ENCODE measurements at places on chromosomes 5 and 9. TPM values are rescaled to one million over a fixed set of nuclear protein-coding genes. Genes with fewer than 3 reads are reported as not detected.

DNA sequence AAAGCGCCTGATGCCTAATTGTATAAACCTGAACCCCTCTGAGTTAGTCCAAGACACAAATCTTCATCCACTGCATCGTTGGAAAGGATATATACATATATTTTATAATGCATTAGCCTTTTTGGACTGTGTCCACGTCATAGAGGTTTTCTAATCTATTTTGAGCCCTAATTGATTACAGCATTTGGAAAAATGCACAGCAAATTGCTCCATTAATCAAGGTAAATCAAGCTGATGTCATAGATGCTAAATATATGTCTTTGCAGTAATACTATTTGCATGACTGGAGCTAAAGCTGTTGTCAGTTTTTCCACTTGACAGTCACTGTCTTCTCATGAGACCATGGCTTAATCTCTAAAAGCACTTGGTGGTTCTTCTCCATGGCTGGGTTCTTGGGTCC lies 483.5 kb upstream of the TNC start:
- DNase-seq = no peak

OR1Q1 gene
- not detected for total RNA-seq

PKD2L2 gene
- total RNA-seq = not detected

NKD2 gene
- 2.2 TPM for total RNA-seq

GRCh38 chr5:89901983-89902382 lies 507.6 kb downstream of the CETN3 start:
- DNase-seq = no peak

ENHO gene
- not detected for total RNA-seq

GRCh38 chr9:109411798-109412352 lies 86.2 kb downstream of the PTPN3 start:
- DNase-seq = peak; percentile 40

DNA sequence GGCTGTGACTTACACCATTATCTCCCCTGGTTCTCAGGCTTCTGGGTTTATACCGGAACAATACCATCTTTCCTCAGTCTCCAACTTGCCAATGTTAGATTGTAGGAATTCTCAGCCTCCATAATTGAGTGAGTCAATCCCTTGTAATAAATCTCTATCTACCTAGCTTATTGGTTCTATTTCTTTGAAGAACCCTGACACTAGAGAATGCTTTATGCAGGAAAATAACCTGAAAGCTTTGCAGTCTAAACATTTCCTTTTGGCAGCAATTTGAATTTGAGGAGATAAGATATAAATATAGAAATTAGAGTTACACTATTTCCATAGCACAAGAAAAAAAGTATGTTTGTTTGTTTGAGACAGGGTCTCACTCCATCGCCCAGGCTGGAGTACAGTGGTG lies 278.1 kb upstream of the CDH18 start:
- no peak for DNase-seq

C9orf152 gene
- total RNA-seq = not detected

DNA sequence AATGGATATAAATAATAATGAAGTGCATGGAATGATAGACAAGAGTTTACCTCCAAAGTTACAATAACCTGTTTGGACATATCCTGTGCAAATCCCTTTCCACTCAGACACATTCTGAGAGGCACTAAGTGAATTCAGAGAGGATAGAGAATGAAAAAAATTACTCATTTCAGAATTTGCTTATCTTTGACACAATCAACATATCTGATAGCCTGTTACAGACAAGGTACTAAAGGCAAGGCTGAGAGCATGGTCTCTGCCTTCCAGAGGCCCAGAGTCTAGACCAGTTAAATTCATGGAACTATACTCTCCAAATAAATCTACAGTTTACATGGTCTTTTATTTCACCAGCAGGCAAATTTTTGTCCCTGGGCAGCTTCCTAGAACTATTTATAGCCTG lies 371.8 kb upstream of the PTGER4 start:
- no peak for DNase-seq

DNA sequence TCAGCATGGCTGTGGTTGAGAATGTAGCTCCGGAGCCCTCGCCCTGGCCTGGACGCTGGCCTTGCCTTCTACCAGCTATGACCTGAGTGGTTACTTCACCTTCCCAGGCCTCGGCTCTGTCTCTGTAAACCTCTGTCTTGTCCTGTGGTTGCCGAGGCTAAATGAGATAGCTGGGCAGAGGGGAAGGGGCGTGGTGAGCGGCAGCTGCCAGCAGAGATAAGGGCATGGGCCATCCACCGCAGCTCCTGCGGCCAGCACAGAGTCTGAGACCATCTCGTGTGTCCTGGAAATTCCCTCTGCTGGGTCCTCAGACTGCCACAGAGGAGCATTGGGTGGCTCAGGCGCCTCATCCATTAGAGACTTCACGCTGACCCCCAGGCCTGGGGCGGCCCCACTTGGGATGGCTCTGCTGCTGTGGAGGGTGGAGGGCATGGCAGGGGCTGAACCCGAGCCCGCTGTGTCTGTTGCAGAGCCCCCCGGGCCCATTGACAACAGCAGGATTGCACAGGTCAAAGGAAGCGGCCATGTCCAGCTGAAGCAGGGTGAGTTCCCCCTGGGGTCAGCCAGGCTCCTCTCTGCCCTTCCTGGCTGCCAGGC lies 43.9 kb downstream of the USP20 start:
- DNase-seq = no peak

UBQLN1 gene
- total RNA-seq = 97.0 TPM

PRDM9 gene
- not detected for total RNA-seq

TMEM174 gene
- not detected for total RNA-seq

GRCh38 chr5:74738406-74738805 lies 28.5 kb downstream of the GFM2 start:
- DNase-seq = peak; percentile 17

FOXD4L3 gene
- total RNA-seq = not detected

NRARP gene
- total RNA-seq = 0.32 TPM

TAS2R1 gene
- 0.32 TPM for total RNA-seq

GRCh38 chr5:131959906-131960305 lies 14.4 kb upstream of the MEIKIN start:
- DNase-seq = no peak

TERT gene
- not detected for total RNA-seq

DNA sequence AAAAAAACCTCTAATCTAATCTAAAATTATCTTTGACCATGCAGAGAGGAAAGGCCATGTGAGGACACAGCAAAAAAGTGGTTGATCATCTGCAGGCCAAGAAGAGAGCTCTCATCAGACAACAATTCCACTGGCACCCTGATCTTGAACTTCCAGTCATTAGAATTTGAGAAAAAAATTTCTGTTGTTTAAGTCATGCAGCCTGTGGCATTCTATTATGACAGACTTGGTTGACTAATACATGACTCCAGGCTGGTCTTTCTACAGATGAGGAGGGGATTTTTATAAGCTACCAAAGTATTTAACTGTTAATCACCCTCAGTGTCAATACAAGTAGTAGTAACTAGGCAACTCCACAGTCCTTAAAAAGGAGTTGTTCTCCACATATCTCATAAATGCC lies 358.5 kb upstream of the RGMB start:
- peak; percentile 43 for DNase-seq

RNF208 gene
- total RNA-seq = not detected

IL3 gene
- total RNA-seq = not detected

DNA sequence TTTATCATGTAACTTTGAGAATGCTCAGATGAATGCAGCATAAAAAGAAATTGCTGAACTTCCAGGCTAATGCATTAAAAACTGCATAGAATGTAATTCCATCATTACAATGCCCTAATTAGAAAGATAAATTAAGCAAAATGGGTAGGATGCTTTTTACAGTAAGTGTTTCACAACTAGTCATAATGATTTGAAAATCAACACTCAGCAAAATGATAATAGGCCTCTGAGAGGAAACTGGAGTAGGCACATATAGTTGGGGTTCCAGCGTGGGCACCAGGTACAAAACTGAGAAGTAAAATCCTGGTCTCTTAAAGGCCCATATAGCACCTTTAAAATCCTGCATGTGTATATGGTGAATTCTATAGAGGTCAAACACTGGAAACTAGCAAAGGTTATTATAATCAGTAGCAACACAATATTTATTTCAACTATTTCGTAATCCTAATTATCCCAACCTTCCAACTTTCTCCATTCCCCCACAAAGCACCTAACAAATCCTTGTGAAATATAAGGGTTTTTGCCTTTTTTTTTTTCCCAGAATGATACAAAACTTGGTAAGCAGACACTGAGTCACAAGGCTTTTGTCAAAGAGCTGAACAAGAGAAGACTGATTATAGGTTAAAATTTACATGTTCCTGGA lies 108.0 kb upstream of the NR5A1 start:
- no peak for DNase-seq

ESM1 gene
- under 0.01 TPM for total RNA-seq

DNA sequence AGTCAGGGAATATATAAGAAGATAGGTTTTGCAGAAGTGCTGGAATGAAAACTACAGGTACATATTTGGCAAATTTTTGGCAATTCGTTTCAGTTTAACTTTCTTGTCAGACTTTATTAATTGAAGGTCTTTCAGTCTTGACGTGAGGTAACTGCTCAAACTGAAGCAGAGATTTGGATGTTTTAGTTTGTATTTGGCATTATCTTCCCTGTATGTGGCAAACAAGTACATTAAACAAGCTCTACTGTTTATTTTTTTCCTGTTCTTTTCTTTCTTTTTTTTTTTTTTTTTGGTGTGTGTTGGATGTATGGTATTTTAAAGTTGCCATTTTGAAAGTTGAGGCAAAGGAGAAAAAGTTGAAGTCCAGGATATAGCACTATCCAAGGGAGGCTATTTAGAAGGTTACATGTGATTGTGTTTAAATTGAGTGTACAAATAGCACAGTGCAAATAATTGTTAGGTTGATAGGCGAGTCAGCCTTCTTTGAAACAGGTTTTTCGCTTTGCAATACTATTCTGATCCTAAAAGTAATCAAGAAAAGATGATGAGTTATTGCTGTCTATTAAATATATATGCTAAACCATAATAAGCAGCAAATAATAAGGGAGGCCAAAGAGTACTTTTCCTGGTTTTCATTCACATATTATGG lies 2.2 kb downstream of the PBX3 start:
- no peak for DNase-seq

PDLIM7 gene
- total RNA-seq = 283 TPM

DNA sequence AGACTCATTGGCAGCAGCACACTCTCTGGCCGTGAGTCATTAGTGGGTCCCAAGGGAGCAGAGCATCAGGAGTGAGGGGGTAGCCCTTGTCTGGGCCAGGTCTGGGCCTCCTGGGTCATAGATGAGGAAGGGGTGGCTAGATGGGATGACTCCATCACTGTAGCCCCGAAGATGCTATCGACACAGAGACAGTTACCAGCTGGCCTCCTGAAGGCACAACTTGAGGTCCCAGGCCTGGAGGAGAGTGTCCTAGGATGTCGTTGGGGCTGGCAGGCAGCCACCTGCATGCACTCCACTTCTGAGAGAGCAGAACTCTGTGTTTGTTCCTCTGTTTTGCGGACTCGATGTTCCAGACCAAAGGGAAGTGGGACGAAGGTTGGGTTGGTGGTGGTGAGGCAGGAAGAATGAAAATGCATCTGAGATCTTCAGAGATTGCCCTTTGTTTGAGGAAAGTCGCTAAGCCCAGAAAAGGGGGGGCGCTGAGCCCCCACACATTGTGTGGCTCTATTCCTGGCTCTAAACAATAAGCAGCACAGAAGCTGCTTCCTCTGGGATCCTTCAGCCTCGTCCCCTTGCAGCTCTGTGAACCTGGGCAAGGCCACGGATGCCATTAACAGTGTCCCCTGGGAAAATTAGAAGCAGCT lies 4.7 kb downstream of the BTNL9 start:
- DNase-seq = no peak

CRB2 gene
- total RNA-seq = under 0.01 TPM

DDX31 gene
- 13.9 TPM for total RNA-seq

DNA sequence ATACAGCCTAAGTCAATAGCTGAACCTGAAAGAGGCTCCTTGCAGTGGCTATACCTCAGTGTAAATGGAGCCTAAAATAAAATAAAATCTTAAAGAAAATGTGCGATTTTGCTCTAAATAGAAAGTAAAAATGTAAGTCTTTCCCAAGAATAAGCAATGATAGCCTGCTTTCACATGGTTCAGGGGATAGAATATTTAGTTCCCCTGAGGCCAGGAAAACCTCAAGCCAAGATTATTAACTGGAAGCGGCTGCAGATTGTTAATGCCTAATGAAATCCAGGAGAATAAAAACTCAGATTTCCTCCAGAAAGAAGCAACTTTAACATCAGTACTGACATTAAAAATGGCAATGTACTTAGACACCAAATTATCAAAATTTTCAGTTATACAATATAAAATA lies 463.7 kb downstream of the CYLC2 start:
- no peak for DNase-seq

DNA sequence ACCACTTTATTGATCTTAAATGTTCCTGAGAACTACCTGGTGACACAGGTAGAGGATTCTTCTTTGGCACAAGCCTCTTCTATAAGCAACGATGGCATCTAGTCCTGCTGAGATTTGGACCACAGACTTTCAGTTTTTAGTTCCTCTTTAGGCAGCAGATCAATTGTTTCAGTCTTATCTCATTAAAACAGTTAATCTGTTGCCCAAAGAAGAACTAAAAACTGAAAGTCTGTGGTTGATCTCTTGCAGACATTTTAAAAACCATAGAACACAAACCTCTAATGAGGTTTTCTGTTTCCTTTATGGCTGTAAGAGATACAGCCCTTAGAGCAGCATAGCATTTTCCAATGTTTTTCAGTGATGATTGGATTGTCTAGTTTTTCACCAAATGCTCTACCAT lies 480.9 kb downstream of the MTRR start:
- DNase-seq = no peak

PALM2AKAP2 gene
- total RNA-seq = 24.5 TPM

GRCh38 chr5:143019614-143020515 lies 249.7 kb downstream of the ARHGAP26 start:
- peak; percentile 69 for DNase-seq

SMIM32 gene
- total RNA-seq = not detected

DNA sequence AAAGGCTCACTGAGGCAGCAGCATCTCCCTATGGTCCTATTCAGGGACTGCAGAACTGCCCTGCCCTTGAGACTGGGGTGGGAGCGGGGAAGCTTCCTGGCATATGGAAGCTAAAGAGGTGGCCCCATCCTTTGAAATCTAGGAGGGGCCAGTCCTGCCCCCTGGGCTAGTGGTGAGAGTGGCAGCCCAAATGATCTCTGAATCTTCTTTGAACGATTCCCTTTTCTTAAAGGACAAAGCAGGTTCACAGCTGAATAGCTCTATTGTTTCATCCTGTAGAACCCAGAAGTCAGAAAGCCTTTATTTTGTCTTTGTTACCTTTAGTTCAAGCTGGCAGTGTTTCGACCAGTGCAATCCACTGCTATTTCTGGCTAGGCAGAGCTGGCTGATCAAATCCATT lies 741.9 kb downstream of the IRX1 start:
- no peak for DNase-seq
